Esophagus muscularis mucosa (tissue), 4 donors: ENCODE measurements at places on chromosomes 3 and 15. TPM values are rescaled to one million over a fixed set of nuclear protein-coding genes. Genes with fewer than 3 reads are reported as not detected.
A peak's percentile ranks its signal among the peaks of the same experiment; 100 is the strongest.

- H3K36me3 ChIP-seq, result no peaks in the 10 kb centered on the region
- H3K27ac ChIP-seq, result no peak overlapping the region
- DNase-seq, result no peak
- H3K4me1 ChIP-seq, result no peaks in the 10 kb centered on the region
These were observed 32.2 kb upstream of the SSR3 start for GRCh38 chr3:156586905-156587759.

DNA sequence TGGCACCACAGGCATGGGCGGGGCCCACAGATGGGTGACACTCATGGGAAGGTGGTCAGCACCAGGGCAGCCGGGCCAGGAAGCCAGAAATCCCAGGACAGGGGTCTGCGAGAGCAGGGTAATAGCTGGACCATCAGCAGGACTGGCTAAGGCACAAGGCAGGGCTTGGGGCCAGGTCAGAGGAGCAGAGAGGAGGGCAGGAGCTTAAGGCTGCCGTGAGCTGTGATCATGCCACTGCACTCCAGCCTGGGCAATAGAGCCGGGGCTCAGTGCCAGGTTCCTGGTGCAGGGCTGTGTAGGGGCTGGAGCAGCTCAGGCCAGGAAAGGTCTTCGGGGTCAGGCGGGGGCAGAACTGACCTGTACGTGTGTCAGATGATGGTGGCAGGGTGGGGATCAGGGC lies 64.2 kb upstream of the LINGO1 start:
- no peak overlapping the region for H3K4me3 ChIP-seq
- H3K4me1 ChIP-seq, result no peaks in the 10 kb centered on the region
- no peaks in the 10 kb centered on the region for H3K27me3 ChIP-seq
- no peak for DNase-seq

GRCh38 chr3:135558150-135558783 lies 407.3 kb upstream of the PPP2R3A start:
- no peaks in the 10 kb centered on the region for H3K4me1 ChIP-seq
- no peak overlapping the region for H3K27ac ChIP-seq
- no peaks in the 10 kb centered on the region for H3K27me3 ChIP-seq
- DNase-seq, result peak; percentile 81

DNA sequence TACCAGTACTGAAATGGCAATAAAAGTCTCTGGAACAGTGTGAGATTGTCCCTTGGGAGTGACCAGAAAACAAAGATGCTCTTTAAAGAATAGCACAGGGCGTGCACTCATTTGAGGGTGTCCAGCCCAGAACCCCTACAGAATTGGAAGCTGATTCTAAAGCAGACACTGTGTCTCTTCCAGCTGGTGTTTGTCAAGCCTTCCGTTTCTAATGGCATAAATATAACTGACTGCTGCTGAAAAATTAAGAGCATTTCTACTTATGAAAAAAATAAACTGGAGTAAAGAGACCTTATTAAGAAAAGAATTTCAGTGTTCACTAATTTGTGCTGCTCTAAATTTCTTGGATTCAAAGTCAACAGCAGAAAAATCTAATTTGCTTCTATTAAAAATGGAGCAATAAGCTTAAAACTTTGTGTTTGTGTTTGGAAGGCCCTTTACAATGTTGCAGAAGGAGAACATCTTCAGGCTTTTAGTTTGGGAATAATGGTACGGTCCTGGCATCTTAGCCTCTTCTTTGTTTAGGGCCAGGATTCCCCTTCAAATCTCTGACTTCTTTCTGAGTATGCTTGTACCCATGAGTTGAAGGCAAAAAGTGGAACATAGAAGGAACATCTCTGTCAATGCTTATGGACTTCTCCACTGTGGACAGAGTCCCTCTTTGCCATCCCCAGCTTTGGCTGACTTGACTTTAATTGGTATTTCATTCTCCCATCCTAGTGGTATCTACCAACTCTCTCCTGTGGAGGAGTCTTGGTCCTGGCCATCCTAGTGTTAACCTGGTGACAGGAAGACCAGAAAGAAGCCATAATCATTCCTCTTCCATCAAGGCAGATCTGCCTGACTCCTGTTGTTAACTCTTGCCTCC lies 65.9 kb downstream of the THSD4 start:
- H3K4me1 ChIP-seq, result no peaks in the 10 kb centered on the region
- DNase-seq, result peak; percentile 79
- no peak overlapping the region for H3K27ac ChIP-seq
- H3K27me3 ChIP-seq, result no peaks in the 10 kb centered on the region
- no peaks in the 10 kb centered on the region for H3K36me3 ChIP-seq

DNA sequence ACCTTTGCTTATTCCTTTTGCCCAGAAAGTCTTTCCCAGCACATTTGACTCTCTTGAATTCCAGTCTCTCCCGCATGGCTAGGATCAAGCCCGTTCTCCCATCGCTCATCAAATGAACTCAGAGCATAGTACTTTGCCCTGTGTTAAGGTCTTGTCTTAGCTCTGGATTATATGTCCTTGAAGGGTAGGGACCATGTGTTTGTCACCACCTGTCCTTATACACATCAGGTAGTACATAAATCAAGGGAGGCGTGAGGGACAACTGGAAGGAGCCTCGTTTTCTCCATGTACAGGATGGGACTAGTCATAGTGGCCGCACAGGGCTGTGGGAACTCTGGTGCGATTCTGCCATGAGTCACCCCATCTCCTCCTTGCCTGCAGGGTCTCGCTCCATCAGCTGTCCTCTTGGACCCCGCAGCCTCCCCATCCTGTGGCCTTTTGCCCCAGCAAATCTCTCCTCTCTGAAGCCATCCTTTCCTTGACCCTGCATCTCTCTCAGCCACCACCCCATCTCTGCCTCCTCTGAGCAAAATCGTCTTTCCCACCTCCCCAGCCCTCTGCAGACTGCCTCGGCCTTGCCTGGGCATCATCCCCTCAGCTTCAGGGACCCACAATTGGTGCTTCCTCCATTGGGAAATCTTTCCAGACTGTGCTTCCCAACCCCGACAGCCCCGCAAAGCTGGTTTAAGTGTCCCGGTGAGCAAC lies 33.4 kb upstream of the RAB6B start:
- DNase-seq, result peak; percentile 86
- H3K4me1 ChIP-seq, result peaks cover 16% of the 10 kb centered on the region
- H3K27me3 ChIP-seq, result no peaks in the 10 kb centered on the region
- no peaks in the 10 kb centered on the region for H3K36me3 ChIP-seq
- H3K27ac ChIP-seq, result no peak overlapping the region

- H3K4me3 ChIP-seq, result no peak overlapping the region
- no peak for DNase-seq
- H3K27ac ChIP-seq, result no peak overlapping the region
- no peaks in the 10 kb centered on the region for H3K36me3 ChIP-seq
- H3K27me3 ChIP-seq, result no peaks in the 10 kb centered on the region
These were observed 82.6 kb upstream of the MAGI1 start for GRCh38 chr3:66121318-66121717.

DNA sequence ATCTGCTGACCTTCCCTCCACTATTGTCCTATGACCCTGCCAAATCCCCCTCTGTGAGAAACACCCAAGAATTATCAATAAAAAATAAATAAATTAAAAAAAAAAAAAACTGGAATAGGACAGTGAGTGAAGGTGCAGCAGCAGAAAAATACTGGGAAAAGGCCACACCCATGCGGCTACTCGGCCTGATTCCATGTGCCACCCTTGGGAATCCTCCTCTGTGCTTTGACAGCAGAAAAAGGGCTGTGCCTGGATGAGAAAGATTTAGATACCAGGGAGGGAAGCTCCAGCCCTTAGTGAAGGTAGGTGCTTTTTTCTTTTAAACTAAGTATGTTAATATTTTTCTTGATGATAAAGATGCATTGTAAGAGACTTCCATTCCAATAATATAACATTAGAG lies 107.8 kb downstream of the CTNNB1 start:
- no peaks in the 10 kb centered on the region for H3K27me3 ChIP-seq
- H3K27ac ChIP-seq, result no peak overlapping the region
- H3K4me3 ChIP-seq, result no peak overlapping the region
- H3K36me3 ChIP-seq, result no peaks in the 10 kb centered on the region

- no peaks in the 10 kb centered on the region for H3K27me3 ChIP-seq
- H3K4me1 ChIP-seq, result no peaks in the 10 kb centered on the region
- DNase-seq, result no peak
- H3K4me3 ChIP-seq, result no peak overlapping the region
- H3K27ac ChIP-seq, result no peak overlapping the region
These were observed 68.4 kb upstream of the GALNT15 start for GRCh38 chr3:16106050-16106449.

DNA sequence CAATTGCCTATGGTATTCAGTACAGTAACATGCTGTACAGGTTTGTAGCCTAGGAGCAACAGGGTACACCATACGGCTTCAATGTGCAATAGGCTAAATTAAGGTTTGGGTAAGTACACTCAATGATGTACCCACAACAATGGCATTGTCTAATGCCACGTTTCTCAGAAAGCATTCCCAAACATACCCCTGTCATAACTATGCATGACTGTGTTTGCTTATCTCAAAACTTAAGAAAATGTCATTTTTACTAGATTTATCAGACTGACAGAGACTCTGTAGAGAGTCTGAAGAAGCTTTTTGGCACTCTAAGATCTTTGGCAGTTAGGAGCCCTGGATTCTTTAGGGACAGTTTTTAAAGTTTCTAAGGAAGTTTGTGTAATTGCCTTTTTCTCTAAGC lies 59.9 kb downstream of the MECOM start:
- no peak for DNase-seq
- H3K36me3 ChIP-seq, result no peaks in the 10 kb centered on the region
- H3K27me3 ChIP-seq, result no peaks in the 10 kb centered on the region
- no peak overlapping the region for H3K27ac ChIP-seq
- no peak overlapping the region for H3K4me3 ChIP-seq
- H3K4me1 ChIP-seq, result no peaks in the 10 kb centered on the region

DNA sequence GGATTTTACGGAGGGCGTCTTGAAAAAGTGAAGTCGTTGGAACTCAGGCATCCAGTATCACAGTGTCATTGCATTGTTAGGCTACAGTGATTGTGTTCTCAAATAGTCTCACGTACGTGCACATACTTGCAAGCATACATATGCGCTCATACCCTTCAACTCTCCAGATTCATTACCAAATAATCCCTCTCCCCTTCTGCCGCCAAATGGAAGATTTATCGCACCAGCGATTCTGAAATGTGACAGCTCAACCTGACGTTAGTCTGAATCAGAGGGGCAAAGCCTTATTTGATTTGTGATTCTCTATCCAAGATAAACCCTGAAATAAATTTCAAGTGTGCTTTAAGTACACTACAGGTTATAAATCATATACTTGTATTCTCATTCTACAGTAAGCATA lies 119.4 kb downstream of the GADL1 start:
- peak overlapping the region; percentile 33 for H3K4me3 ChIP-seq
- H3K4me1 ChIP-seq, result peaks cover 16% of the 10 kb centered on the region
- no peak overlapping the region for H3K27ac ChIP-seq

DNA sequence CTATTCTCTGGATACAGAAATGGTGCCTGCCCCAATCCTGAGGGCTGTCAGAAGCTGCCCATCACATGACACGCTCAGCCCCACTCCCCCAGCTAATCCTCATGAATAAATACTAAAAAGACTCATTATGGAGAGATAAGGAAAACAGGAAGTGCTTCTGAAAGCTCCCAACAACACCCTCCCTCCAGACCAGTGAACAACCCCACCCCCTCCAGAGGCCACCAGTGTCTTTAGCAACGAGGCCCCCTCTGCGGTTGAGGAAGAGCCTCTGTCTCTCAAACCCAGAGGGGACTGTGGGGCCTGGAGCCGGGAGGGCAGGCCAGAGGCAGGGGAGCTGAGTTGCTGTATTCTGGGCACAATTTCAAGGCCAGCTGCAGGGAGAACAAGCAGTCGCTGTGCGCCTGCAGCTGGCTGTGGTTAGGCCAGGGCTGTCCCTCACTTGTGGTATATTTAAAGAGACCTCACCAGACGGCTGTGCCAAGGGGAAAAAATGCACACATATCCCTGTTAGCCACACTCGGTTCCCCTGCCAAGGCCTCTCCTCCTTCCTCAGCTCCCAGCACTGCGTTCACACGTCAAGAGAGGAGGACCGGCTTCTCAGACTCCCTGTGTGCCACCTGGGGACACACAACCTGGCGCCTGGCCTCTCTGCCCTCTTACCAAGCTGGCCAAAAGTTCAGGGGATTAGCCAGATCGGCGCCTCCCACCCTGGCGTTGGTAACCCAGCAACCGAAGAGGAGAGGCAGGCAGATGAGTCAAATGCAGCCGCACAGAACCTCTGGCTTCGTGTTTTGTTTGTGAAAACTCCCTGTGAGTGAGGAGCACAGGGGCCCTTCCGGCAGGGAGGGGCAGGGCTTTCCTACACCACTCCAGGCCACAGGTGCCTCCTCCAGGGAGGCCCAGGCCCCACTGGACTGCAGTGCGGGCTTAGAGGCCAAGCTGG lies 101.2 kb upstream of the ETV5 start:
- no peaks in the 10 kb centered on the region for H3K27me3 ChIP-seq
- no peak overlapping the region for H3K4me3 ChIP-seq
- peaks cover 42% of the 10 kb centered on the region for H3K4me1 ChIP-seq
- no peak for DNase-seq
- peak overlapping the region; percentile 82 for H3K27ac ChIP-seq
- H3K36me3 ChIP-seq, result peaks cover 25% of the 10 kb centered on the region

DNA sequence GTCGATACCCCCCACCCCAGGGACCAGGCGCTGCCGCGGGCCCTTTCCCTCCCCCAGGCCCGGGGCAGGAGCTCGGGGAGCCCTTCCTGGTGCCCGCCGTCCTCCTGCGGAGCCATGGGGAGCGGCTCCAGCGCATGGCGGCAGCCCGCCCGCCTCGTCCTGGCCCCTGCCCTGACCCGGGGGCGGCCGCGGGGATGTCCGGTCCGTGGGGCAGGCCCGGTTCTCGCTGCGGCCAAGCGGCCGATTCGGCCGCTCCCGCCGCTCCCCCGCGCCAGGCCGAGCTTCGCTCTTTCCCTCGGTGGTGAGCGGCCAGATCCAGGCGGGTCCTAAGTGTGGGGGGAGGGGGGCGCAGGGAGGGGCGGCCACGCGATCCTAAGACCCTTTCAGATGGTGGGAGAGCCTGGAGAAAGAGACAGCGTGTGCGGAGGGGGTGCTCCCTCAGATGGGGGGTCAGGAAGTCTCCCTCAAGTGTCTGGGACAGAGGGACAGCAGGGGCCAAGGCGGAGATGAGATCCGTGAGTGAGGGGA lies 1.3 kb downstream of the NEIL1 start:
- H3K4me3 ChIP-seq, result peak overlapping the region; percentile 97
- DNase-seq, result no peak
- H3K36me3 ChIP-seq, result no peaks in the 10 kb centered on the region
- peak overlapping the region; percentile 78 for H3K27ac ChIP-seq
- peaks cover 34% of the 10 kb centered on the region for H3K4me1 ChIP-seq

DNA sequence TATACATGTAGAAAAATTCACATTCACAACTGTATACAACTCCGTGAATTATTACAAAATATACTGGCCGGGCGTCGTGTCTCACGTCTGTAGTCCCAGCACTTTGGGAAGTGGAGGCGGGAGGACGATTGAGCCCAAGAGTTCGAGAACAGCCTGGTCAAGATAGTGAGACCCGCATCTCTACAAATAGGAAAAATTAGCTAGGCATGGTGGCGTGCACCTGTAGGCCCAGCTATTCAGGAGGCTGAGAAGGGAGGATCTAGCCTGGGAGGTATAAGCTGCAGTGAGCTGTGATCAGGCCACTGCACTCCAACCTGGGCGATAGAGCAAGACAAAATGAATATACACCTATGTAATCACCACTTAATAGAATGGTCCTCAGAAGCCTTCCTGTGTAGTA lies 1.3 kb downstream of the RAD51 start:
- no peaks in the 10 kb centered on the region for H3K27me3 ChIP-seq
- no peak overlapping the region for H3K4me3 ChIP-seq
- H3K4me1 ChIP-seq, result peaks cover 22% of the 10 kb centered on the region
- DNase-seq, result no peak

The SERPINI2 gene
- total RNA-seq, result not detected

The CCDC14 gene
- total RNA-seq, result 30.3 TPM

The PLA2G4E gene
- not detected for total RNA-seq

The GOLGA8H gene
- total RNA-seq, result 1.1 TPM

The BSN gene
- 0.58 TPM for total RNA-seq

The KBTBD13 gene
- total RNA-seq, result not detected

The NCKIPSD gene
- total RNA-seq, result 23.7 TPM

The FGF7 gene
- total RNA-seq, result 53.5 TPM
